Hematopoietic multipotent progenitor cell treated with erythropoietin and hydrocortisone succinate and interleukin-3 and kit ligand, for 8 days (in vitro differentiated cells): ENCODE measurements at places on chromosomes 5 and 9.

- DNase-seq = no peak
These were observed 538.1 kb upstream of the MEF2C start for GRCh38 chr5:89421035-89421434.

GRCh38 chr5:1262381-1262780 is 32.5 kb downstream of the TERT start:
- no peak for DNase-seq

- DNase-seq = no peak
These were observed 8.2 kb upstream of the DRD1 start for GRCh38 chr5:175452166-175452565.

DNA sequence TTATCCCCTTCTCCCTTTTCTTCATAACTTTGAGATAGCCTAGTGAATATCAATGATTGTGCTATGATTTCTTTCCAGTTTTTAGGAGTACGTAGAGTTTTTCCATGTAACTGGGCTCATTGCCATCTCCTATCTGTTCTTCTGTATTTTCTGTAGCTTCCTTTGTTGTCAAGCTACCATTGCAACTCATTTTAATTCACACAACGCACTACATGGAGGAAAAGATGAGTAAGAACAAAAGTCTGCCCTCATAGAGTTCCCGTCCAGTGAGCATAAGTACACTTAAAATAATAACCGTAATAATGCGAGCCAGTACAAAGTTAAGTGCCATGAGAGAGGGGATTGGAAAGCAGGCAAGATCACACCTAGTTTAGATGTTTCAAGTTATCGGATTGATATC is 177.7 kb downstream of the PAM start:
- no peak for DNase-seq

GRCh38 chr9:134033516-134034214 is 8.4 kb downstream of the BRD3OS start:
- no peak for DNase-seq
